Activated naive CD4-positive, alpha-beta T cell treated with anti-CD3 and anti-CD28 coated beads, Interleukin-2, amount 50 U/mL, for 16 hours (primary cell): ENCODE measurements at places on chromosomes 13 and 19.

GRCh38 chr19:13057744-13058143 is 44.9 kb downstream of the LYL1 start:
- no peak for DNase-seq

GRCh38 chr19:40709817-40710216 is 6.9 kb downstream of the COQ8B start:
- DNase-seq = no peak

DNA sequence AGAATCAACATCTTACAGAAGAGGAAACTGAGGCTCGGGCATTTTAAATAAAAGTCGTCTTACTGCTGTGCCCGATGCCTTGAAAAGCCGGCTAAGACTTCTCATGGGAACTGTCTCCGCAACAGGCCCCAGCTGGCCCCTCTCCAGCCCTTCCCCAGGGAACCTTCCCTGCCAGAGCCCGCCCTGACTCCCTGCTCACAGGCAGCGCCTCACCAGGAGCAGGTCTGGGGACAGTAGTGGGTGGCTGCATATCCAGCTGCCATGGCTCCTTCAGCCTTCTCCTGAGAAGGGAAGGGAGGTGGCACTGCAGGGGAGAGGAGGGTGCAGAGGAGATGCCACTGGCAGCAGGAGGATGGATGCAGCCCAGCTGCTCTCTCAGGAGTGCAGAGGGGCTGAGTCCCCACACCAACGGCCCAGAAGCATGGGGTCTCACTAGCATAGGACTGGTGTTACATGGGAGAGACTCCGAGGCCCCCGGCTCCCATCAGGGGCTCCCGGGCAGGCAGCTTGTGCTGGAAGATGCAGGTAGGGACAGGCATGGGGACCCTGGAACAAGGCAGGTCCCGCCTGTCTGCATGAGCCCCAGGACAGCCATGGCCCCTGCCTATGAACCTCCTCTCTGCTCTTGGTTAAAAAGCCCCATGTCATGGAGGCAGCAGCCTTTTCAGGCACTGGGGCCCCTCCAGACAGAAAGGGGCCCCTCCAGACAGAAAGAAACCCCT is 216.4 kb upstream of the SGCG start:
- DNase-seq = no peak

GRCh38 chr19:13834244-13835069 is 39.2 kb downstream of the ZSWIM4 start:
- no peak for DNase-seq

- DNase-seq = no peak
Observed at GRCh38 chr19:27657271-27658051, 1555.5 kb downstream of the UQCRFS1 start.

GRCh38 chr19:18091217-18091608 is 4.5 kb upstream of the IL12RB1 start:
- DNase-seq = peak; percentile 81

DNA sequence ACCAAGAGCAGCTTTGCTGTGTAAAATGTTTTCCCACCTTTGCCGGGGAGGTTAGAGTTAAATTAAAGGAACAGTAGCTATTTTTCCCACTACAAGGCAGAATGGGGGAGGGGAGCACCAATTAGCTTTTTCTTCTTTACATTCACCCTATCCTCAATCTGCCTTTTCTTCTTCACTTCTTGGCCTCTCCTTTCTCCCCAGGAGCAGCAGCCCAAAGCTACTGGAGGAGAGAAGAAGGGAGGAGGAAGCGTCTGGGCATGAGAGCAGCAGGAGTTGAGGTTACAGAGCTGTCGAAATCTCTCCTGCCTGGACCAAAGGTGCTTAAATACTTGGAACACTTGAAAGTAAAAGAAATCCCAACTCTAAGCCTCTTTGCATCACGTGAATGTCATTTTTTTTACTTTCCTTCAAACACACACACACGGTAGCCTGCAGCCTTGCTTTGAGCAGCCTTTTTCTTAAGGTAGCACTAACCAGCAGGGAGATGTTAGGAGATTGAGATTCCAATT is 39.0 kb upstream of the WASF3 start:
- no peak for DNase-seq

GRCh38 chr13:30154931-30155330 is 152.4 kb downstream of the KATNAL1 start:
- DNase-seq = no peak

DNA sequence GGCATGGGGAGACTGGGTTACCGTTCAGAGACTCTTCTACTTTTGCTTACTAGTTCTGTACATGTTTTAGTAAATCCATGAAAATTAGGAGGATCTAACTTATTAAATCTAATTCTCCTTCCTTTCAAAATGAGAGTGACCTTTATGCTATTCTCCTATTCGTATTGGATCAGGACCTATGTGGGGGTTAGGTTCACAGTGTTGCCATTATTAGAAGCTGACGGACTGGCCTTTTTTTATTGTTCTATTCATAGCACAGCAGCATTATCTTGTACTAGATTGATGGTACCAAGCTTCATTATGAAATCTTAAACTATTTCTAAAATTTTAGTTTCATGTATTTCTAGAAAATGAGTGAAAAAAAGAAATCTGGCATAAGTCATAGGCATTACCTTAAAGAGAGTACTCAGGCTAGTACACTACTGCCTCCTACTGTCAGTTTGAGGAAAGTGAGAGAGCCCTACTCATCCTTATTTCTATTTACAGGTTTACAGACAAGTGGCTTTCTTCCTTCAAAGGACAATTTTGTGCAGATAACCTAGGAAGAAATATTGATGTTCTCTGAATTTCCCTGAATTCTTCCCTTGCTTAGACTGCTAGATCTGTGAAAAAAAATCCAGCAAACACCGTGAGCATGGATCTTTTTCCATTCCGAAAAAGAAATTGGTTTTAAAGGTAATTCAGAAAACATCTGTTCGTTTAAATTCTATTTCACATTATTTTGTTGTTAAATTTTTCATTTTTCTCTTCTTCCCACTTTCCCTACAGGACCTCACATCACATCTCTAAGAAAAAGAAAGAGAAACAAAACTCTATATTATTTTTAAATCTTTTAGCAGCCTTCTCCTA is 485.5 kb downstream of the DIAPH3 start:
- DNase-seq = no peak

- no peak for DNase-seq
Observed at GRCh38 chr13:46354156-46355087, 32.6 kb downstream of the RUBCNL start.

DNA sequence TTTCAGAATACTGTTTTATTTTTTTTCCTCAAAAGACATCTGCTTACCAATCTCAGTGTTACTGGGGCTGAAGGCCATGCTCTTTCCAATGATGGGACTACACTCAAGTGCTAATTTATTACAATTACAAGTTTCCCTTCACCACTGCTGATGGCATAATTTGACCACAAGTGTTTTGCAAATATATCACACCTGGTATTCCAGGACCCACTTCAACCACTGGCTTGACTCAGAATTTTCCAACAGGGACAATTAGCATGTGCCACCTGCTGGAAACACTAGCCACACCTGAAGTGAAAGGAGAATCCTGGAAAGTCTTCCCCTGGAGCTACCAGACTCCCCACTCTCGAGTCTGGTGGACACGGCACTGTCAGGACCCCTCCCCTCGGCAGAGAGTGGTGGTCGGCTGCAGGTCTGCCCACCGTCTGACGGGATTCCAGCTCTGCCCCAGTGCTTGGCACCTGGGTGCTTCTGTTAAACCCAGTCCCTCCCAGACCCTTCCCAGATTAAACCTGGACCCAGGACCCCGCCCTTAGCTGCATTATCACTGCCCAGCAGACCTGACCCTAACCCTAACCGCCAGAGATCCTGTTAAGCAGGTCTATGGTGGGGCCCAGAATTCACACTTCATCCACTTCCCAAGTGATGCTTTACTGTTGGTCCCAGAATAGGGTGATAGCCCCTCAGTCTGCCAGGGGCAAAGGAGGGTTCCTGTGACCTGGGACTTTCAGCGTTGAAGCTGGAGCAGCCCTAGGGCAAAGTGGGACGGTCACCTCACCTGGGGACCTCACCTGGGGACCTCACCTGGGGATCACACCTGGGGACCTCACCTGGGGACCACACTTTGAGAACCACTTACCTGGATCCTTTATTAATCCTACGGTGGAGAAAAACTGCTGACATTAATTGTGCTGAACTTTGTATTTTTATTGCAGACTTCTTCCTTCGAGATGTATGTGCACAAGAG is 17.6 kb upstream of the RASA3 start:
- no peak for DNase-seq

GRCh38 chr13:107284173-107284572 is 716.2 kb upstream of the ARGLU1 start:
- no peak for DNase-seq

DNA sequence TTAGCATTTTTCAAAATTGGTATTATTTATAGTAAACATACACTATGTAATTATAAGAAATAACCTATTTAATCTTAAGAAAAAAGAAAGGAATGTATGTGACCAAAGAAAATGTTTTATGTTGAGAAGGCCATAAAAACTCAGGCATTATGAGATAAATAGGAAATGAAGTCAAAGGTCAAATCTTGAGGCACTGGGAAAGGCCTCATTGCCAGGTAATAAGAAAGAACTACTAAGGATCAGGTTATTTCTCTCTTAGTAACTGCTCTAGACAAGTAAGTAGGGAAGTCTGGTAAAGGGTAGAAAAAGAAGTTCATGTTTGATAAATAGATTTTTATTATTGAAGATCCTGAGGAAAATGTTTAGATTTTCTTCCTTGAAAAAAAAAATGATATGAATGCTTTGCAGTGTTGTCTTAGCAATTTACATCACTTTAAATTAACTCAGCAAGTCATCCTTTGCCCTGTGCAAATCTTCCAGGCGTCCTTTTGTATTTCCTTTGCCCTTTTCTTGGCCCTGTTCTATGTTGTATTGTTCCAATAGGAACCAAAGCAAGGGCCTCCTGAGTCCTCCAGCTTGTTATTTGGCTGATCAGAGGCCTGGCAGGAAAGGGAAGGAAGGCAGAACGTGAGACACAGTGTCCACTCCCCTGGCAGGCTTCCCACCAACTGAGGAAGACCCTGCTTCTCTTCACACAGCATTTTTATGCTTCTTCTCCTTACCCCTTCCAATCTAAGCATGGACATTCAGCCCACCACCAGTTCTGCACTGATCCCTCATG is 260.4 kb upstream of the MIR17HG start:
- no peak for DNase-seq

DNA sequence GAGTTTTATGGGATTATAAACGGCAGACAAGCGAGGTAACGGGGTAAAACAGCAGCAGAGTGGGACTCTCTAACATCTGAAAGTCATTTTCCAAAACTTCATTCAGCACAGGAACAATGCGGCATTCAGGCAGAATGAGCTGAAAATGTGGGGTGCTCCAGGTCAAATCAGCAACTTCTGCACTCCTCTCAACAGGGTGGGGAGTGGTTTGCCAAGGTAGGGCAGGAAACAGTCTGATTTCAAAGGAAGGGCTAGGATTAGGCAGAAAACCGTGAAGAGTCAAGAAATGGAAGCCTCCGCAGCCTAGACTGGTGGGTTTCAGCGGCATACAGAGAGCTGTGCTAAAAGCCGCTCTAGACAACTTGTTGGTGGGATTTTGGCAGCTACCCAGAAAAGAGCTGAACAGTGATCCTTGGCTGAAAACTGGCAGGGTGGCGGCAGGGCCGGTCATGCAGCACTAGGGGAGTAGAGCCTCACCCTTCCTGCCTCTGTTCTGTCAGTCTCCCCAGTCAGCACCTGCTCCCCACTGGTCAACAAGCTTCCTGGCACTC is 154.2 kb upstream of the KLF12 start:
- peak; percentile 10 for DNase-seq

- DNase-seq = no peak
Observed at GRCh38 chr13:85031771-85032170, 767.4 kb downstream of the SLITRK6 start.

DNA sequence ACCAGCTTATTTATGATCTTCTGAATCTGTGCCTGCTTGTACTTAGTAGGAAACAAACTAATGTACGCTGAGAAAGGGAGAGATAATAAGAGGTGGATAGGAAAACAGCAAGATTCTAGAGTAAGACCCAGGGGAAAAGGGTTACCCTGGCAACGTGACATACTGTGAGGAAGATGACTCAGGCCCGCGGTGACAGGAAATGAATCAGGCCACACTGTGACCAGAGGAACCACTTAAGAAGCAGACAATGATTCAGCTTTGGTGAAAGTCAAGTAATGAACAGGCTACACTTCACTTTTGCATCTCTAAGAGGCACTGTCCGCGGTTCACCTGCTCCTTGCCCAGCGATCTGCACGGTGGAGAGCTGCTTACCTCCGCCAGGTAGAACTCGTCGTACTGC is 158.2 kb downstream of the NALCN start:
- DNase-seq = no peak

DNA sequence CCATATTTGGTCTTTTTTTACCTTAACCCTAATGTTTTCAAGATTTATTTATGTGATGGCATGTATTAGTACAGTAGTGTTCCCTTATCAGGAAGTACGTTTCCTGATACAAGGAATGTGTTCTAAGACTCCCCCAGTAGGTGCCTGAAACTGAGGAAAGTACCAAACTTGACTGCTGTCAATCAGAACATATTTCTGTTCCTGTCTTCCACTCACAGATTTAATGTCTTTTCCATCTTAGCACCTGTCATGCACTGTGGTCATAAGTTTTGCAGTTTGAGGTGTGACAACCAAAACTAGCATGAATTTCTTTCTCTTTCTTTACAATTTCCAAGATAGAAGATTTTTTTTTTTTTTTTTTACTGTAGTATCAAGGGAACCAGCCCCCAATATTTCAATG is 62.9 kb downstream of the LMO7 start:
- no peak for DNase-seq

DNA sequence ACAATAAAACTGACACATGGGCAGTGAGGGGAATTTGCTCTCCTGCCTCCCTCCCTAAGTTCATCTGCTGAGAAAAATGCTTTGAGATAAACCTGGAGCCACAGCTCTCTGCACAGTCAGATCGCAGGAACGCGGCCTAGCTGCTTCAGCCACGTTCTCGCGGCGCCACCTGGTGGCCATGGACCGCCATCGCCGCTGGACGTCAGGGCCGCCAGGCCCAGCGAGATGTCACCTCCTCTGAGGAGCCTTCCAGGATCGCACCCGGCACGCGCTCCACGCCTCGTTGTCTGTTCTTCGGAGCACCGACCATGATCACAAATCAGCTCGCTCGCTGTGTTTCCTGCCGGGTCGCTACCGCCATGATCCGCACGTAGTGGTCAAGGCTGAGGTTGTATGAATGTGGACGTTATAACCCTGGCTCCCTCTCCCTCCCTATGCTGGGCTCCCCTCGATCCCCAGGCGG is 20.6 kb upstream of the USP29 start:
- peak; percentile 56 for DNase-seq

- no peak for DNase-seq
Observed at GRCh38 chr13:85659493-85659892, 139.7 kb downstream of the SLITRK6 start.

- peak; percentile 70 for DNase-seq
Observed at GRCh38 chr13:95301183-95301967, at the start of gene ABCC4. TSS of gene ABCC4 (minus strand) at chr13:95301451. CDS start at chr13:95301314, 137 bp downstream.
